Stimulated activated CD4-positive, alpha-beta T cell treated with anti-CD3 and anti-CD28 coated beads, Interleukin-1b, Interleukin-23, amount 100 ng/mL, for 4 hours (primary cell): ENCODE measurements at places on chromosomes 2 and 18.

GRCh38 chr18:41323044-41323443 lies 632.0 kb upstream of the PIK3C3 start:
- no peak for DNase-seq

GRCh38 chr2:178386986-178387597 lies 63.9 kb downstream of the PRKRA start:
- DNase-seq, result no peak

DNA sequence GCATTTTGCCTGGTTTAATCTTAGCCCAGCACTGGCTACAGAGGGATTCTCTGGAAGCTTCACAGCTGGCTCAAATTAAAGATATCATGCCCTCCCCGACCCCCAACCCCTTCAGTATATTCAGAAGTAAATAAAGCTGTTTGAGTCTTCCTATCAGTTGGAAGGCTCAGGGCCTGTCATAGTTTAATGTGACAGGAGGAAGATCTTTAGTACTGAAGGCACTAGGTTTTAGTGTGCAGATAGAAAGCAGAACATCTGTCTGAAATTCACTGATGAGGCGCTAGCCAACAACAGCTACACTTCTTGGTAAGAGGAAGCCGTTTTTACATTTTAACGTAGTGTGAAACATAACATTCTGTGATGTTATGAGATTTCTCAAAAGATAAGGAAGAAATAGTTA lies 969.1 kb upstream of the CDH2 start:
- no peak for DNase-seq

- peak; percentile 5 for DNase-seq
Measured at GRCh38 chr2:158968396-158969161, at the start of gene TANC1. TANC1 (plus strand) TSS chr2:158968640; CDS start chr2:159065911, 97,271 bp downstream.

DNA sequence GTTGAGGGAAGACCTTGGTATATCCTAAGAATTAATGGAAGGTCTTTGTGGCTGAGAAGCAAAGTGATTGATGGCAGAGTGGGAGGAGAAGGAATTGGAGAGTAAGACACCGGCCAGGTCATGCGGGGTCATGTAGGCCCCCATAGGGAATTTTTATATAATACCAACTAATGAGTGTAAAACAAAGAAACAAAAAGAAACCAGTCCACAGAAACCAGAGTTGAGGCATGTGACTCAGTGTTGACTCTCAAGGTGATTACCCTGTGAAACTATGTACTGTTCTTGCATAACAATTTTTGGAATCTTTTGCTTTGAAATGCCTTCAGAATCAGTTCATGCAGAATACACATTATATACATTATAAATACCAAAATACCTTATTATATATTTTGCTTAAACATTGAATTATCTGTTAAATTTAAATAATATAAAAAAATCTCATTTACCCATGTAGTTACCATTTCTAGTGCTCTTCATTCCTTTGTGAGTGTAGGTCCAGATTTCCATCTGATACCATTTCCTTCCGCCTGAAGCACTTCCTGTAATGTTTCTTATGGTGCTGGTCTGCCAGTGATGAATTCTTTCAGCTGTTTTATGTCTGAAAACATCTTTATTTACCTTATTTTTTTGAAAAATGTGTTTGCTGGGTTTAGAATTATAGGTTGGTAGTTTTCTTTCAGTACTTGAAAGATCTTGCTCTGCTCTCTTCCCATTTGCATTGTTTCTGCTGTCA lies 8.6 kb downstream of the CLIP4 start:
- DNase-seq, result no peak

DNA sequence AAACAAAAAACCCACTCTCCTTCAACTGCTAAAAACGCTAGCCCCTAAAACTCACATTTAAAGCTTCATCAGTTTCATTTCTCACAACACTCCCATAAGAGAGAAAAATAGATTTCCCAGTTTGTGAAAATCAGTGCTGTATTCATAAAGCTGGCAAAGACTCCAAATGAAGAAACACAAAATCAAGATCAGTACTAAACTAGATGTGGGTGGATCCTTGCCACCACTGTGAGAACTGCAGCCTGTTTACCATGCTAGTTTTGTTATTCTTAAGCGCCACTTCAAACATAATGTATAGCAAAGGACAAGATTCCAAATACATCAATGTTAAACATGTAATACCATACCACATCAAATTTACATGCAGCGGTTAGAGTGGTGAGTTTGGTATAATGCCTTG lies 104.5 kb upstream of the CCDC150 start:
- no peak for DNase-seq

DNA sequence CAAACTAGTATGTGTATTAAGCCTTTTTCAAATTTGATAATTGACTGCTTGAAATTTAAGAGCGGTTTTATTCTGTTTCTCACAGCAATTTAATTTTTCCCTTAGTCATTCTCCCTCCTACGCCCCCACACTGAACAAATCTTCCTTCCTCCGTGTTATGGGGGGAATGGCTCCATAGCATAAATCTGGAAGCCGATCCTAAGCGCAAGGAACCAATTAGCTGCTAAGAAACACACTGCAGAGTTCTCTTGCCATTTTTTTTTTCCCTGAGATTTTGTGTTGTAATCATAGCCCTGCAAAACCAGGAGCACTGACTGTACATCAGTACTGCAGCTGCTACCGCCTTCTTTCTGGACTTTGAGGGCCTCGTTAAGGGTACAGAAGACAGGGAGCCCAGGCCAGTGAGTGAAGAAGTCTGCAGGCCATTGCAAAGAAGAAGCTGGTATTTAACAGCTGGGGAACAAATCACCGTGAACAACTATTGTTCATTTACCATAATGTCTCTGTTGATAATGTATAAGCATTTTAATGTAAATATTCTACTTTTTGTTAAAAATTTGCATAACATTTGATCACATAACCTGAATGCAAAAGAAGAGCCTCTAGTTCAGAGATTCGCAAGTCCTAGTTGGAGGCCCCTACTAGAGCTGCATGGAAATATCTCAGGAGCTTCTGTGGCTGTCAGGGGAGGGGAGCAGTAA lies 264.0 kb downstream of the LRATD1 start:
- no peak for DNase-seq

- no peak for DNase-seq
Measured at GRCh38 chr2:178962805-178963433, 87.0 kb downstream of the CCDC141 start.

DNA sequence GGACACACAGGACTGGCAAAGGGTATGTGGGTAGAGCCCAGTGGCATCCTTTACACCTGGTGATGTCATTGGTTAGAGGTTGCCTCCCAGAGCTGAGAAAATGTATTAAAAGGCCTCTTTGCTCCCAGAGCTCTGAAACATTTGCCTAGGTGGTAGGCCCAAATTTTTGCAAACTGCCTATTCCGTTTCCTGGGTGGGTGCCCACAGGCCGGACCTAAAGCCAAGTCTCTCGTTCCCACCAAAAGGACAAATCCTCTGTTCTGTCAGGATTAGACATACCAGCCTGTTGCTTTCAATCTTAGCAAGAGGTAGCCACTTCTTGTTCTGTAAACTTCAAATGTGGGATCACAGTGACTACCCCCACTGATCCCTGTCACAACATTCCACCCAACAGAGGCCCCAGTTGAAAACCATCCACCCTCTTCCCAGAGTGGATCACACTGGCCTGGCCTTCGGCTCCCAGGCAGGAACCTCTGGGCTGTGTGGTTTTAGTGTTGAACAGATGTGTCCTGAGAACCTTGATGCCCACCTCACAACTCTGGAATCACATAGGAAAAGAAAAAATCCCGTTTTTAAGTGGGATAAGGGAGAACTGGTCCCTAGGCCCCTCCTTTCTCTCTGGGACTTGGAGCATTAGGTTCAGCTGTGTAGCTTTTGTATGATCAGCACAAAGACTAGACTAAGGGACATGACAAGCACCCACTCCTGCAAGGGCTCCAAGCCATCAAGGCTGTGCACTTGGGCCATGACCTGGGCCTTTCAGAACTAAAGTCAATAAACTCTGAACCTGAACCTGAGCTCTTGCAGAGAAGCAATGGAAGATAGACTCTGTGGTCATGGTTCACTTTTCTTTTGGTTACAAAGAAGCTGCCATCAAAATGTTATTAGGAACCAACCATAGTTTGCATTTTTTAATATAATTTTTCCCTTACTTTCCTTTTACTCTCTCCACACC lies 211.3 kb downstream of the CYP26B1 start:
- no peak for DNase-seq

DNA sequence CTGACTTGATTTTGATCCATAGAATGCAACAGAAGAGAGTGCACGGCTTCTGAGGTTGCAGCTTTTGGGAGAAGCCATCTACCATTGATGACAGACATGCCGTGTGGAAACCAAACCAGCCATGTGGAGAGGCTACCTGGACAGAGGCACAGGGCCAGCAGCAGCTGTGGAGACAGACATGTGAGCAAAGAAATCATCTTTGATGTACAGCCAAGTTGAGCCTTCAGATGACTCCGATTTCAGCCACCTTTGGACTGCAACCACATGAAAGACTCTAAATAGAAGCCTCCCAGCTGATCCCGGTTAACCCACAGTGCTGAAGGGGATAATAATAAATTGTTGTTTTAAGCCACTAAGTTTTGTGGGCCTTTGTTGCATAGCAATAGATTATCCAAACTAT lies 54.2 kb downstream of the TSN start:
- DNase-seq, result no peak

DNA sequence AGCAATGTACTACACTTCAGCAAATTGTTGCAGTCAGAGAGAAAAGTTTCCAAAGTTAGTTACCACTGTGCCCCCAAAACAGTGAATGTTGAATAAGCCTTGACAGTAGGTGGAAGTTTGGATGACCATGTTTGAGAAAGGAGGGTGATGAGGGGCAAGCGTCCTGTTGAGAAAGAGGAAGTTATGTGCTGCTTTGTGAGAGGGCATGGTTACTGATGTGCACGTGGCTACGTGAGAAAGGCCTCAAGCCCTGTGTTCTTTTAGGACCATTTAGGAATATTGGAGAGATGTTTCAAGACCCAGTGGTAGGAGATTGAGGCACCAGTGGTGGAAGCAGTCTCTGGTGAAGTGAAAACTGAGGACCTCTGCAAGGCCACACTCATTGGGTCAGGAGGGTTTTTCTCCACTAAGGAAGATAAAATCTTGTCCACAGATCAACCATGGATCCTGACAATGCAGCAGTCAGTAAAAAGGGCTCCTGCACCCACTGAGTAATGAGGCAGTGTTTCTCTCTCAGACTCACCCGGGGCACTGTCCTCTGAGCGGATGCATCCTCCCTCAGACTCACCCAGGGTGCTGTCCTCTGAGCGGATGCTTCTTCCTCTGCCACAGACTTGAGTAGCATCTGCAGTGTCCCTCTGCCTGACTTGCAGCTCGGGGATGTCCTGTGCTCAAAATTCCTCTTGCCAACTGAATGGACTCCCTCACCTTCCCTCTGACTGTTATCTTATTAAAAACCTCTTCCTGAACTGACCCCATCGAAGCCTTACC lies 34.7 kb upstream of the ACTR3 start:
- no peak for DNase-seq

DNA sequence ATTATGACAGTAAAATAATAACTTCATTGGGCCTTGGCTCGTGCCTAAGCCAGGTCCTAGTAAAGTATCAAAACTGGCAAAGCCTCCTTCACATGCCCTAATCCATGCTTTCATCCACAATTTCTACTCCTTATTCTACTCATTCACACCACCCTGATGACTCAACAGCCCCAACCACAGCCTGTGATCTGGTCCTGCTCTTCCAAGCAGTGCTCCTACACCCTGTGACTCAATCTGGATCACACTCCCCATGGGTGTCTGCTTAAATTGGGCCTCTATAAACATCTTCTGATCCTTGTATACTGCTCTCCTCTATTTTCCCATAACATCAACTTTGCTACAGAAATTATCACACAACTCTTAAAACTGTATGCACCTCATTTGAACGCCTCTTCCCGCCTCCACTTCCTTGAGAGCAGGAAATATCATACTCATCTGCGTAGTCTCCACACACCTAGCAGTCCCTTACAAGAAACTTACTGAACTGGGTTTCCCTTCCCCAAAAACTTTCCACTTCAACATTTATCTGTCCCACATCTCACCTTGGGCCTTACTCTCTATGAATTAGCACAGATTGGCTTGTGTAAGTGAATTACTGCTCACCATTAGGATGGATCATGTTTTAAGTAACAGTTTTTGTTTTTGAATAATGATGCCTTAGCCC lies 15.9 kb downstream of the GTF3C3 start:
- no peak for DNase-seq

DNA sequence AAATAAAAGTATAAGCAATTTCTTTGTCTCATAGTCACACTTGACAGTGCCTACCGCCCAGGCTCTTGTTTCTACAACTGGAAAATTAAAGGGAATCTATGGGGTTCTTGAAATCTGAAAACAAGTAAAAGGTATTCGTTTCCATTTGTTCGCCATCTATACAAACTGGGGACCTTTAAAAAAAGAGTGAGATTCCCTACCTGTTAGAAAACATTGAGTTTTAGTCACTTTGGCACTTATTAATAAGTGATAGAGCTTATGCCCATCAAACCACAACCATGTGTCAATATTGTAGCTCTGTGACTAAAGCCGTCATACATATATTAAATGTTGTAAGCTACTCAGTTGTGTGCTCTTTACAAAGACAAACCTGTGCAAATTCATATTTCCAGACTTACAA lies 13.2 kb downstream of the FN1 start:
- no peak for DNase-seq

GRCh38 chr2:68098291-68098797 lies 35.5 kb upstream of the C1D start:
- no peak for DNase-seq

DNA sequence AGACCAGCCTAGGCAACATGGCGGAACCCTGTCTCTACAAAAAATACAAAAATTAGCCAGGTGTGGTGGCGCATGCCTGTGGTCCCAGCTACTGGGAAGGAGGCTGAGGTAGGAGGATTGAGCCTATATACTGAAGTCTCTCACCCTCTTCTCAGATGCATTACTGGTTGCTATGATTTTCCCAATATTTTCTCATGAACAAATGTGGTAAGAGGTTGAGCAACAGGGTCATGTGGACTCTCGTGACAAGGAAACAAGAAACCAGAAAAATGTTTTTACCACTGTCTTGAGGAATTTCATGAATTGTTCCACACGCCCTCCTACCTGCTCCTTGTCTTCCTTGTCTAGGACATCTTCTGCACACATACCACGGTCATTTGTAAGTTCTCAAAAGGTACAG lies 12.4 kb downstream of the LMAN2L start:
- DNase-seq, result no peak

DNA sequence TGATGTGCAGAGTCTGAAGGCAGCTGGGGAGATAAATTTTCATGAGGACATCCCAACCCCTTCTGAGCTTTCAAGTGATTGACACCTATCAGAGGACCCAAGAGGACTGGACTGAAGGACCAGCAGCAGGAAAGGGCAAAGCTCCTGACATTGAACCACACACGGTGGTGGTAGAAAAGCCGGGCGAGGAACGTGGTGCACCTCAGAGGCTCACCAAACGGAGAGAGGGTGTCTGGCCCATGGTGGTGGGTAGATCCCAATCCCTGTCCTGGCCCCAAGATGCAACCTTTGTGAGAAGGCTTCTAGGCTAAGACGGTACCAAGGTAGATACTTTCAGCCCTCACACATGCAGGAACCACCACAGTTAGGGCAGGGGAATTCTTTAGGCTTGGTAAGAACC lies 52.1 kb downstream of the FRZB start:
- no peak for DNase-seq
